ENCODE measurements at places on chromosomes 2 and 18. TPM values are rescaled to one million over a fixed set of nuclear protein-coding genes. Genes with fewer than 3 reads are reported as not detected.

Gene CRYGC
- total RNA-seq: not detected

Gene IMPACT
- total RNA-seq: 13.6 TPM

Gene C2orf15
- total RNA-seq: 0.26 TPM

Gene SPP2
- not detected for total RNA-seq

- DNase-seq: peak; percentile 34
These were observed 67.8 kb downstream of the TMEM18 start for GRCh38 chr2:609449-609848.

DNA sequence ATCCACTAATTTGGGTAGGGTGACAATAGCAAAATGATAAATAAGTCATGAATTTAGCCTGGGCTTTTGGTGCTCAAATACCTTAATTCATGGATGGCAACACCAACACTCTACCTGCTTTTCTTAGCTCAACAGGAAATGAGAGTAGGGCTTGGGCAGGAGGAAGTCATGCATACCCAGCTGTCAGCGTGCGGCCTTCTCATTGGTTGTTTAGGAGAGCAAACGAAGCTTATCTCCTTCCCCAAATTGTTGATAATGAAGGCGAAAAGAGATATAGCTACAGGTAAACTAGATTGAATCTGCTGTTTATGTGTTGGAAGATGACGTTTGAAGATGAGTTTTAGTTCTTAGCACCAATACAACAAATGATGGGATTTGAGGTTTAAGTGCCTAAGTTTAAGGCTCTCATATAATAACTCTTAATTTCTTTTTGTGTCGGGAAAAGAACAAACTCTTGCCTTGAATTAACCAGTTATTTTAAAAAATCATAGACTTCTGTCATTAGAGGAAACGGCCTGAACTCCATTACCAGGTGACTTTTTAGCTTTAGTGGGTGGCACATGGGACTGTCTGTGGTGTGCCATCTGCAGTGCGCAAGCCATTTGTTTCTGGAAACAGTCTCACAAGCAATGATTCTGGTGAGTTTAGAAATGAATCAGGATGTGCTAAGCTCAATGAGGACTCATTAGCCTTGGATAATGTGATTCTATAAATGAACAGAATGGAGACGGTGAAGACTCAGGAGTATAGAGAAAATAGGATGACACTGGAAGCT is 19.8 kb downstream of the MAP4K4 start:
- peak; percentile 81 for DNase-seq

All from activated CD4-positive, alpha-beta T cell treated with anti-CD3 and anti-CD28 coated beads, Interleukin-2, amount 10 ng/mL, durations not matched to agents 24 days and 14 days (primary cell).